BJ (cell line): ENCODE measurements at places on chromosomes 12 and 14.

DNA sequence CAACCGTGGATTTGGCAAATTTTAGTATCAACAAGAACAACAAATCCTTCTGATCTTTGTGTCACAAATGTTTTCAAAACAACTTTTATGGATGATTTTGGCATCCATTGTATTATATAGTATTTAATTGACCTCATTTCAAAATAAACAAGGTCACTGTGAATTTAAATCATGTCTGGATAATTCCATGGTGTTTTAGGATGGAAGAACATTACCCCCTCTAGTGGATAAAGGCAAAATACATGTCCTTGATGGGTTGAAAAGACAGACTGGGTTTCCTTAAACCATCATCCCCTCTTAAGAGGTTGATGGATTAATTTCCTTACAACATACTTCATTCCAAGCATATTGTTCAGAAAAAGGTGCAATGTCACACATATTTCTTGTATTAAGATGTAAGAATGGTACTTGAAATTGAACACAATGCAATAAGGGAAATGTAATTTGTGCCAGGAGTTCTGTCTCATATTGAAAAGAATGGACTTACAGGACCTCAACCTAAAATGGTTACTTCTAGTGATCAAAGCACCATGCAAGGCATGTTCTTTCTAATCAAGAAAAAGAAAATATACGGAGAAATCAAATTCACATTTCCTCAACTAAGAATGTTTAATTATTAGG lies 352.0 kb downstream of the BCAT1 start:
- no peak for DNase-seq

GRCh38 chr12:67758521-67758920 lies 110.0 kb downstream of the DYRK2 start:
- DNase-seq, result no peak

DNA sequence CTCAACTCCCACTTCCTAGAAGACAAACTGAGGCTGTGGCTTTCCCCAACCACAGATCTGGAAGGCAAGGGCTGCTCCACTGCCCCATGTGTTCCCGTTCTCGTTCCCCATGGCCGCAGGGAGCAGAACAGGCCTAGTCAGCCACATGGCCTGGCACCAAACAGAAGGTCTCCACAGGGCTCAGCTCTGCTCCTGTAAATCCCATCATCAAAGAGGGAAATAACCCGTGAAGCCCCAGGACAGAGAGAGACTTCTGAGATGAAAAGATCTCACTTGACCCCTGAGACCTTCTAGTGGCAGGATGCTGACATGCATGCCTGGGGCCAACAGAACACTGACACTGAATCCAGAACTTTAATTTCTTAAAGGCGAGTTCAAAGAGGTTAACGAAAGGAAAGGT lies 68.9 kb downstream of the BCL11B start:
- no peak for DNase-seq

GRCh38 chr12:113439606-113440030 lies 17.4 kb downstream of the SDSL start:
- DNase-seq, result no peak

DNA sequence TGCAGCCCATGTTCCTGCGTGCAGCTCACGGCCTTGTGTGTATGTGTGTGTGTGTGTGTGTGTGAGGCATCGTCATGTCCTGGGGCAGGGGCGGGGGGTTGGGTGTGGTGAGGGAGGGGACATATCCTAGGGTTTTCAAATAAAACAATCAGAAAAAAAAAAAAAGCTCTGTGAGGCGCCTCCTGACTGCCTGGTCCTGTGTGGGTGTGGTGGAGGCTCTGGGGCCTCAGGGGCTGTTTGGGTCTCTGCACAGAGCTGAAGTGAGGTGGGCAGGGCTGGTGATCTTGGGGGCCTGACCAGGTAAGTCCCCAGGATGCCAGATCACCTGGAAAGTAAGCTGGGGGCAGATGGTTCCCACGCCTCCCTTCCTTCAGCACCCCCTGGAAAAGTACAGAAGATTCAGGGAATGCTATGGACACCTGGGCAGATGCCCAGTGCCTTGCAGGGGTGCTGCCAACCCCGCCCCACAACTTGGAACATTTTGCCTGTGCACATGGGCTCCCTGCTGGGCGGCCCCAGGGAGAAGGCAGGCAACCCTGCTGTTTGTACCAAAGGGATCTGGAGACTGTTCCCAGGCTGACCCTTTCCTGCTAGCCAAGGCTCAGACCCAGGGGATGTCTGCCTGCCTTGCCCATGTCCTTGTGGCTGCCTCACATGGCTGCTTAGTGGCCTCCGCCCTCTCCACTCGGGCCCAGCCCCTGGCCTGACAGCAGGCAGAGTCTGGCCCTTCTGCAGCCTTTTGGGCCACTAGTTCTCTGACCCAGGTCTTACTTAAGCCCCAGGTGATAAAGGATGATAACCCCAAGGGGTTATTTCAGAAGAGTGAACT lies 28.8 kb downstream of the CLSTN3 start:
- DNase-seq, result no peak

GRCh38 chr14:64566651-64567122 lies 16.9 kb downstream of the PPP1R36 start:
- no peak for DNase-seq

- no peak for DNase-seq
Observed at GRCh38 chr12:116969615-116970585, 59.1 kb downstream of the FBXW8 start.

DNA sequence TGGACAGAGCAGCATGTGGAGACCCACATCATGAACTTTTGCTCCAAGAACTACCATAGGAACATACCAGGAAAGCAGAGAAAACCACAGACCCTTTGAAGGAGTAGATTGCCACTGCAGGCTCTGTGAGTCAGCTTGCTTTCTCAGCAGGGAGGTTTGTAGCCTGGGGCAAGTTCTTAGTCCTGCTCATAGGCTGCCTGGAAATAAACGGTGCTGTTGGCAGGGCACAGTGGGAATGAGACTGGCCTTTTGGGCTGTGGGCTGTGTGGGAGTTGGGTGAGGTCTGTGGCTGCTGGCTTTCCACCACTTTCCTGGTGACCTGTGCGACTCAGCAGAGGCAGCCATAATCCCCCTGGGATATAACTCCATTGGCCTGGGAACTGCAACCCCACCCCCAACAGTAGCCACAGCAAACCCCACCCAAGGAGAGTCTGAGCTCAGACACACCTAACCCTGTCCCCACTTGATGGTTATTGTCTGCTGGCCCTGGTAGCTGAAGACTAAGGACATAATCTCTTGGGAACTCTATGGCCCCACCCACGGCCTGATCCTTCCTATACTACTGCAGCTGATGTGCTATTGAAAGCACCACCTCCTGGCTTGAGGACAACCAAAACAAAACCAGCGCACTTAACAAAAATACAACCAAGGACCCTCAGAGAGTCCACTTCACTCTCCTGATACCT lies 192.1 kb upstream of the GARIN6 start:
- DNase-seq, result peak; percentile 69

DNA sequence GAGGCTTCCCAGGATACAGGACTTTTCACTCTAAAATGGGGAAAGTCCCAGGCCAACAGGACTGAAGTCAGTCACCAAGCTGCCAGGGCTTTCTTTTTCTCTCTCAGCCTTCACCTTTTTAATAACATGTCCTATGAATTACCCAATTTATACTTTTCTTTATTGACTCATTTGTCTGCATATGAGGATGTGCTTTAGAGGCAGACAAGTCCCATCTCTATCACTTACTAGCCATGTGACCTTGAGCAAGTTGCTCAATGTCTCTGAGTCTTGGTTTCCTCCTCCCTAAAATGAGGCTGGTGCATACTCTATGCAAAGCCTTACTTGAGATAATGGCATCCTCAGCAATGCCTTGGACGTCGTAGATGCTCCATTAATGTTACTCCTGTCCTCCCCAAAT lies 98.1 kb upstream of the TMPO start:
- DNase-seq, result no peak

DNA sequence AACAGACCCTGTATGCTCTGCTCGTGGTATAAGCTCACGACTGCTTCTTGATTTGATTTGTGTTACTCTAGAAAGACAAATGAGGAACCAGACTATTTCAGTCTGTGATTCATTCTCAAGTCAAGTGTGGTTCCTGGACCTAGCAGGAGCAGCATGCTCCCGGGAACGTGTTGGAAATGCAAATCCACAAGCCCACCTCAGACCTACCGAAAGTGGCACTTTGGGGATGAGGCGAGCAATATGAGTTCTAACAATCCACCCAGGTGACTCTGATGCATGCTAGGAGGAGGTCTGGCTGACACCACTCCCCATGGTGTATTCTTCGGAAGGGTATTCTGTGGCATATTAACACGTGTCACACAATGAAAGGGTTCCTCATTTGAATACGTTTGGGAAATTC lies 59.5 kb upstream of the TMX1 start:
- no peak for DNase-seq
